Chondrocyte (in vitro differentiated cells): ENCODE measurements at places on chromosomes 6 and 20.

- H3K4me3 ChIP-seq, result no peak overlapping the region
- peaks cover 25% of the 10 kb centered on the region for H3K4me1 ChIP-seq
- H3K36me3 ChIP-seq, result no peaks in the 10 kb centered on the region
- DNase-seq, result no peak
- no peaks in the 10 kb centered on the region for H3K27me3 ChIP-seq
Observed at GRCh38 chr20:25360631-25361286, 29.9 kb downstream of the ABHD12 start.

- peaks cover 18% of the 10 kb centered on the region for H3K4me1 ChIP-seq
- H3K36me3 ChIP-seq, result peaks cover 58% of the 10 kb centered on the region
- H3K4me3 ChIP-seq, result no peak overlapping the region
- H3K27me3 ChIP-seq, result no peaks in the 10 kb centered on the region
Observed at GRCh38 chr6:7580537-7580926, 9.5 kb upstream of the SNRNP48 start.

GRCh38 chr20:63456429-63457284 lies 15.8 kb downstream of the KCNQ2 start:
- H3K4me1 ChIP-seq, result peaks cover 6% of the 10 kb centered on the region
- DNase-seq, result no peak
- no peak overlapping the region for H3K27ac ChIP-seq
- H3K27me3 ChIP-seq, result peaks cover 23% of the 10 kb centered on the region
- H3K4me3 ChIP-seq, result no peak overlapping the region

GRCh38 chr6:137223370-137224131 lies 4.4 kb upstream of the IFNGR1 start:
- no peaks in the 10 kb centered on the region for H3K27me3 ChIP-seq
- H3K27ac ChIP-seq, result peak overlapping the region; percentile 67
- no peak for DNase-seq
